ENCODE measurements at places on chromosomes 2 and 18. TPM values are rescaled to one million over a fixed set of nuclear protein-coding genes. Genes with fewer than 3 reads are reported as not detected.

ACVR2A gene
- 38.3 TPM for total RNA-seq

AGXT gene
- 0.24 TPM for total RNA-seq

TFCP2L1 gene
- total RNA-seq: 5.1 TPM

PFN4 gene
- 39.8 TPM for total RNA-seq

TCF23 gene
- total RNA-seq: 6.7 TPM

PSMA8 gene
- total RNA-seq: 13.1 TPM

NBEAL1 gene
- total RNA-seq: 43.0 TPM

C2orf15 gene
- total RNA-seq: 3.1 TPM
